ENCODE measurements at places on chromosomes 13 and 19.

DNA sequence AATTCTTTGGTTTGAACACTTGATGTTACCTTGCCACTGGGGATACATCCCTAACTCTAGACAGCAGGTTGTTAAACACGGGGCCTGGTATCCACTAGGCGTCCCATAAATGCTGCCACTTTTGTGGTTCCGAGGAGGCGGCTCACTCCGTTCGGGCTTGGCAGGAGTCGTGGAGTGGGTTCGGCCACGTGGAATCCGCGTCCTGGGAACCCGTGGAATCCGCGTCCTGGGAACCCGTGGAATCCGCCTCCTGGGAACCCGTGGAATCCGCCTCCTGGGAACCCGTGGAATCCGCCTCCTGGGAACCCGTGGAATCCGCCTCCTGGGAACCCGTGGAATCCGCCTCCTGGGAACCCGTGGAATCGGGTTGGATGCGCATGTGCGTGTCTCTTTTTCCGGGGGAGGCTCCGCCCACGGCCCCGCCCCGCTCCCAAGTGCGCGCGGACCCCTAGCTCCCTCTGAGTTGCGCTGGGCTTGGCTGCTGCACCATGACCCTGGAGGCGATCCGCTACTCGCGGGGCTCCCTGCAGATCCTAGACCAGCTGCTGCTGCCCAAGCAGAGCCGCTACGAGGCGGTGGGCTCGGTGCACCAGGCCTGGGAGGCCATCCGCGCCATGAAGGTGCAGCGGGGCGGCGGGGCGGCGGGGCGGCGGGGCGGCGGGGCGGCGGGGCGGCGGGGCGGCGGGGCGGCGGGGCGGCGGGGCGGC lies at the start of gene MRI1:
TSS of gene MRI1 (plus strand) at position 422 of the 707 bp plus-strand sequence. CDS start at position 489, 67 bp downstream.
- peak; percentile 61 for DNase-seq

GRCh38 chr13:50016444-50016843 lies 1.2 kb downstream of the KCNRG start:
- DNase-seq: no peak

GRCh38 chr13:97310809-97311436 lies 88.8 kb downstream of the MBNL2 start:
- no peak for DNase-seq

DNA sequence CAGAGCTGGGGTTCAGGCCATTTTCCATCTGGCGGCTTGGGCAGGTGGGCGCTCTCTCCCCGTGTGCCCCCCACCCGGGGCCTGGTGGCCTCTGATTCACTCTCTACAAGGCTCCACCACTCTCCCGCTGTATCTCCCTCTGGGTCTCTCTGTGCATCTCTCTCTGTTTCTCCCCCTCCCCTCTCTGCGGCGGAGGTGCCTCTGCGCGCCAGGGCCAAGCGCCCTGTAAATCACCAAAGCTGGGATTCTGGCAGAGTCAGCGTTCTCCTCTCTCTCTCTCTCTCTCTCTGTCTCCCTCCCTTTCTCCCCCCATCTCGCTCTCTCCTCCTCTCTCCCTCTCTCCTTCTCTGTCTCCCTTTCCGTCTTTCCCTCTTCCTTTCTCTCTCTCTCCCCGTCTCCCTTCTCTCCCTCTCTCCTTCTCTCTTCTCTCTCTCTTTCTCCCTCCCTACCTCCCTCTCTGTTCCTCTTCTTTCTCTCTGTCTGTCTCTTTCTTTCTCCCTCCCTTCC lies 3.9 kb downstream of the NFIC start:
- no peak for DNase-seq

DNA sequence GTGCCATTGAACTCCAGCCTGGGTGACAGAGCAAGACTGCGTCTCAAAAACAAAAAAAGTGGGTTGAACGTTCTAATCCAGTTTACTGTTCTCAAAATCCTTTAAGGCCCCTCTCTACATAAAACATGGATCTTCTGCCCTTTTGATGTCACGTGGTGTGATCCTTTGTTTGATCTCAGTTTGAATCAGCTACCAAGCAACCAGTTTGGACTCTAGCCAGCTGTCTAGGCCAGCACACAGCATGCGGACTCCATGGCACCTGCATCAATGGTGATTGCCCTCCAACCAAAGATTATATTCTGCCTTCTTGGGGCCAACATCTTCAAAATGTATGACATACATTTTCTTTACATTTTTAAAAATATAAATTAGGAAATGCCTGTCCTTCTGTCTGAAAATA lies 365.4 kb downstream of the NDFIP2 start:
- no peak for DNase-seq

GRCh38 chr13:38624822-38625221 lies 62.1 kb upstream of the FREM2 start:
- no peak for DNase-seq

- no peak for DNase-seq
Observed at GRCh38 chr13:74243637-74244526, 109.7 kb upstream of the KLF12 start.

DNA sequence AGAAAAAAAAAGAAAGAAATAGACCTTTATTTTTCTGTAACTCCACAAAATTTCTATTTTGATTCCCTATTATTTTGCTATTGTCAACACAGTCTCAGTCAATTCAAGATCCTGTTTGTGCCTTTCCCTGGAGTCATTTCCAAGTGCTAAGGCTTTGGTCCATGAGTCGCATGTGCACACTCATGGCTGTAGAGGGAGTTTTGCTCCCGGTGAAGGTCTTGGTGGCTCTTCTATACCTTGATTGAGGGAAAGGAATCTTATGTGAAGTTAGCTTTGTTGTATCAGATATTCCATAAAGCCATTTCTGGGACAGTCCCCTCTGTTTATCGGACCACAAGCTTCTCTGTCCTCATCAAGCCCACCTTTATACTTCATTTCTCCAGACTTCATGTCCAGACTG lies 58.7 kb upstream of the ALOX5AP start:
- no peak for DNase-seq

- no peak for DNase-seq
Observed at GRCh38 chr13:93655154-93655553, 428.5 kb downstream of the GPC6 start.

DNA sequence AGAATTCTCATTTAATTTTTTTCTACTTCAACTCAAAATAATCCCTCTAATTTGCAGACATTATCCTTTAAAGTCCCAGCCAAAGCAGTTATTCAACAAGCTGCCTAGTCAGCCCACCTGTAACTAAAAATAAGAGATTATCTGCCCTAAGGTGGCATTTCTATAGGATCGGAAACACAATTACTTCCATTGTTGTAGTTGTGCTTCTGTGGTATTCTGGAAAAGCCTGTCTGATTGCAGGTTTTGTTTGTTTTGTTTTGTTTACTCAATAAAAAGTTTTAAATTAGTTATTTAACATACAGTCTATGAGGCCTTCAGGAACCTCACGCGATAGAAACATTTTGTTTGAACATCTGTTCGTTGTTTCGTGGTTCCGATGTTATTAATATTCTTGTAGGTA lies 101.0 kb downstream of the ZIC5 start:
- no peak for DNase-seq

DNA sequence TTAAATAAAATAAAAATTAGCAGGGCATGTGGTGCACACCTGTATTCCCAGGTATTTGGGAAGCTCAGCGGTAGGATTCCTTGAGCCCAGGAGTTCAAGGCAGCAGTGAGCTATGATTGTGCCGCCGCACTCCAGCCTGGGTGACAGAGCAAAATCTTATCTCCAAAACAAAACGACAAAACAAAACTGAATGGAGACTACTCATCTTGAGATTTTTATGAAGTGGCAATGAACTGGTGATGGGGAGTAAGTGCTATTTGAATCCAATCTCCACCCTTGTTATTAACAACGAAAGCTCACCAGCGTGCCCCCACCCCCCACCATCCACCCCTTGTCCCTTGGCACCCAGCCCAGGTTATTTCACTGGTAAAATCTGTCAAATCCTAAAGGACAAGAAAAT lies 45.2 kb upstream of the URI1 start:
- DNase-seq: no peak

GRCh38 chr13:97914540-97914939 lies 38.9 kb upstream of the IPO5 start:
- DNase-seq: no peak
